ENCODE measurements at places on chromosomes 12 and 14.

DNA sequence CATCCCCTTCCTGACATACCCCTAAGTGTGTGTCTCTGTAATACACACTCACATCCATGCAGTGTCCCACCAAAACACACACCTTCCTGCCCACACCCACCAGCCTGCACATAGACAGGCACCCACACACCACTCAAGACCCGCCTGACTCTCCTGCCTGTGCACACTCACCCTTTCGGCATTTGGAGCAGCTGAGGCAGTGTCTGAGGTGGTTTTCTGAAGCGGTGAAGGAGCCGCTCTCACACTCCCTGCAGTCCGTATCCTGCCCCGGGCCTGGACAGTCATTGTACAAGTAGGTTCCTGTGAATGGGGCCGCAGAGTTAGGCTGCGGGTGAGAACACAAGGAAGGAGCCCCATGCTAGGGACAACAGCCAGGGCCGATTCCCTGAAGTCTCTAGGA is 8.3 kb downstream of the TNFRSF1A start:
- DNase-seq, result no peak

GRCh38 chr12:109998241-109998903 is 858 bp upstream of the ANKRD13A start:
- DNase-seq, result no peak

GRCh38 chr12:91367234-91367849 is 184.7 kb upstream of the DCN start:
- DNase-seq, result peak; percentile 9

GRCh38 chr14:68576496-68577244 is 216.2 kb downstream of the ZFP36L1 start:
- DNase-seq, result no peak

DNA sequence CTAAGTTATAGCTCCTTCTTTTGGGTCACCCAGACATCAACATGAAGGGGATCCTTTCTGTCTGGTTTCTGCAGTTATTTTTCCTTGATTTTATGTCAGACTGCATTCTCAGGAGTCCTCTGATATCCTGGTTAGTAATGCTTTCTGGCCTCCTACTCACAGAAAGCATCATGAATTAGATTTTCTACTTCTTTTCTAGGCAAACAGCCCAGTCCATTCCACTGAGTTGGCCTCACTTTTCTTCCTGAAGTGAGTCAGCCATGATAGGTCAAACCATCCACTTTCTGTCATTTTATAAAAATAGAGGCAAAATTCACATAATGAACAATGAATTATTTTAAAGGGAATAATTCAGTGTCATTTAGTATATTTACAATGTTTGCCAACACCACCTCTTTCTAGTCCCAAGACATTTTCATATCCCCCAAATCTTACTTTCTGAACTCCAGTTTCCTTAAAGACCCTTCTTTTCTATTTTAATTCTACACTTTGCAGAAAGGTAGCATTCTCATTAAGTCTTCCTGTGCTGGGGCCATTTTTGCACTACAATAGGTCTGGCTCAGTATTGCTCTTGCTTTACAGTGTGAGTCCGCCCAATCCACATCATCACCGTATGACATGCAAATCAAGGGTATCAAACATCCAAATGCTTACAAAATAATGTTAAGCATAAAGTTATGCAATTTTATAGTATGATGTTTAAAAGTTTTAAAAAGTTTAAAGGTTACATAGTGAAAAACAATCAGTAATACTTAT is 95.1 kb downstream of the UNC79 start:
- no peak for DNase-seq

GRCh38 chr12:119645535-119646059 is 22.3 kb upstream of the PRKAB1 start:
- no peak for DNase-seq

DNA sequence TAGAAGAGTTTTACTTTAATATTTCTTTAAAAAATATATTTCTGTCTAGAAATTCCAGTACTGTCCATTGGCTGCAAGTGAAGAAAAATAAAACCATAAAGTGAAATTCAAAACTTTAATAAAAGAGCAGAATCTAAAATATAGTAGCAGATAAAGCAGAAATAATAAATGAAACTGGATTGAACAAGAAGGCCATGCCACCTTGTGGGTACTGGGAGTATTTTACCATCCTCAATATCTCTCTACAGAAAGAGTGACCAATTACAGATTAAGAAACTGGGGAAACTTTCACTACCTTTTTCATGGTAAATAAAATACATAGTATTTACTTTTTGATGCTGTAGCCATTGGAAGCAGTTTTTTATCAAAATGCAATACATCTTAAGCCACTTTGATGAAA is 220.5 kb downstream of the BCAT1 start:
- peak; percentile 28 for DNase-seq

DNA sequence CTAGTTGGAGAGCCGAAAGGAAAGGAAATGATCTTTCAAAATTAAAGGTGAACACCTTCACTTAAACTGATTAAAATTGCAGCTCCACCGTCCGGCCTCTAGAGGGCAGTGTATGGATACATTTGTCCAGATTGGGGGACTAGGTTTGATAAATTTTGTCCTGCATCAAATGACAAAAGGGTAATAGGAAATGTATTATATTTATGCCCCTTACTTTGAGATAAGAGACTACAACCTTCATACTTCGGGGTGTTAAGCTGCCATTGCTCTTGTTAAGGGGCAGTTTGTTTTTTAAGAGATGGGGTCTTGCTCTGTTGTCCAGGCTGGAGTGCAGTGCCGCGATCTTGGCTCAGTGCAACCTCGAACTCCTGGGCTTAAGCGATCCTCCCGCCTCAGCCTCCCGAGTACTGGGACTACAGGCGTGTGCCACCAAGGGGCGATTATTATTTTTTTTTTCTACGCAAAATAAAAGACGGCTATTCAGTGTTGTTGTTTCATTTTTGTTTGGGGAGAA is 818 bp upstream of the SUOX start:
- peak; percentile 67 for DNase-seq

GRCh38 chr12:57262126-57262822 is 11.3 kb upstream of the STAC3 start:
- DNase-seq, result no peak

DNA sequence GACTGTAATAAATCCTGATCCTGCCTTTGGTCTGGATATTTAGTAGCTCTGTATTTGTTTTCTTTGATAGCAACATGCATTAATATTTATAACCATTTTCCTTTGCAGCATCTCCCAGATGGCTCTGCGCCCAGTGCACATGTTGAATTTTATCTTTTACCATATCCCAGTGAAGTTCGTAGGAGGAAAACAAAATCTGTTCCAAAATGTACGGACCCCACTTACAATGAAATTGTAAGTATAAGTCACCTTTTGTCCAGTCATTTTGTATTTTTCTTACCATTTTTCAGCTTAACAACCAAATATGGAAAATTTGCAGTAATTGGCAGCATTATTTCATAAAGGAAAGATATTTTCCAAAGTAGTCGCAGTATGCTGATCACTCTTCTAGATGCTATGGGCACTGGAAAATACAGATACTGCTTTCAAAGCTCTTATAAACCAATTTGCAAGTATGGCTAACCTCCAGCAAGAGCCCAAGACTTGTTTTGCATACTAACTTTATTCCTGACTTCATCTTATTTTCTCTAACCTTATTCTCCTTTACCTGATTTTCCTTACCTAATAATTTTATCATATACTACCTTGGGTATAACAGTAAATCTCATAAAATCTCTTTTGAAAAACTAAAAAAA is 97.4 kb downstream of the PLCZ1 start:
- no peak for DNase-seq

GRCh38 chr14:69323266-69323998 is 63.5 kb downstream of the GALNT16 start:
- DNase-seq, result no peak

GRCh38 chr12:88546853-88547252 is 33.4 kb downstream of the KITLG start:
- DNase-seq, result no peak

DNA sequence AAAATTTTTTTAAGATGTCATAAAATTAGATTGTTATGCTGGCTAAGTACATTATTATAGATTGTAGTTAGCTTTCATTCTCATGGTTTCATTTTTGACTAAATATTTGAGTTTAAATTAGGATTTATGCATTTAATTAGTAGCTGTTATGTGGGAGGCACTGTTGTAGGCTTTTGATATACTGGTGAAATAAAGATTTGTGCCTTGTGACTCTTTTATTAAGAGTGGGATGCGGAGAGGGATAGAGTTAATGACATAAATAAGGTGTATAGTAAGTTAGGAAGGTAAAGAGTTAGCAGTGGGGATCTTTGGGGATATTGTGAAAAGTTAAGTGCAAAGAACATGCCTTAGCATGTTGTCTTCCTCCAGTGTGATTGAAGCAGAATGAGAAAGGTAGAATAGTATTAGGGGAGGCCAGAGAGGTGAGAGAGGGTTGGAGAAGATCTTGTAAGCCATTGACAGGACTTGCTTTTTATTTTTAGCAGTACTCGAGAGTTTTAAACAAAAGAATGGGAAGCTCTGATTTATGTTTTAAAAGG is 8.8 kb downstream of the ARHGAP5 start:
- no peak for DNase-seq

DNA sequence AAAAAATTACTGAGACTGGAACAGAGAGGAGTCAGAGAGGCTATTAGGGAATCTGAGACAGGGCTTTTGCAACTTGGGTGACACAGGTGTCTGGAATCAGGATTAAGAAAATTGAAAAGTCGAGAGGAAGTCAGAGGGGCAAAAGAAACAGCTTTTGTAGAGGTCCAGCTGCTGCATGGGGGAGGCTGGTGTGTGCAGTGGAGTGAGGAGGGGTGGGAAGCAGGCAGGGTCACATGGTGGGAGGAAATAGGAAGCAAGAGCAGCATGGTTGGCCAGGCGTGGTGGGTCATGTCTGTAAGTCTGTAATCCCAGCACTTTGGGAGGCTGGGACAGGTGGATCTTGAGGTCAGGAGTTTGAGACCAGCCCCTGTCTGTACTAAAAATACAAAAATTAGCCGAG is 69.7 kb upstream of the VRK1 start:
- DNase-seq, result no peak

GRCh38 chr14:103191844-103192243 is 68.6 kb downstream of the TNFAIP2 start:
- no peak for DNase-seq

DNA sequence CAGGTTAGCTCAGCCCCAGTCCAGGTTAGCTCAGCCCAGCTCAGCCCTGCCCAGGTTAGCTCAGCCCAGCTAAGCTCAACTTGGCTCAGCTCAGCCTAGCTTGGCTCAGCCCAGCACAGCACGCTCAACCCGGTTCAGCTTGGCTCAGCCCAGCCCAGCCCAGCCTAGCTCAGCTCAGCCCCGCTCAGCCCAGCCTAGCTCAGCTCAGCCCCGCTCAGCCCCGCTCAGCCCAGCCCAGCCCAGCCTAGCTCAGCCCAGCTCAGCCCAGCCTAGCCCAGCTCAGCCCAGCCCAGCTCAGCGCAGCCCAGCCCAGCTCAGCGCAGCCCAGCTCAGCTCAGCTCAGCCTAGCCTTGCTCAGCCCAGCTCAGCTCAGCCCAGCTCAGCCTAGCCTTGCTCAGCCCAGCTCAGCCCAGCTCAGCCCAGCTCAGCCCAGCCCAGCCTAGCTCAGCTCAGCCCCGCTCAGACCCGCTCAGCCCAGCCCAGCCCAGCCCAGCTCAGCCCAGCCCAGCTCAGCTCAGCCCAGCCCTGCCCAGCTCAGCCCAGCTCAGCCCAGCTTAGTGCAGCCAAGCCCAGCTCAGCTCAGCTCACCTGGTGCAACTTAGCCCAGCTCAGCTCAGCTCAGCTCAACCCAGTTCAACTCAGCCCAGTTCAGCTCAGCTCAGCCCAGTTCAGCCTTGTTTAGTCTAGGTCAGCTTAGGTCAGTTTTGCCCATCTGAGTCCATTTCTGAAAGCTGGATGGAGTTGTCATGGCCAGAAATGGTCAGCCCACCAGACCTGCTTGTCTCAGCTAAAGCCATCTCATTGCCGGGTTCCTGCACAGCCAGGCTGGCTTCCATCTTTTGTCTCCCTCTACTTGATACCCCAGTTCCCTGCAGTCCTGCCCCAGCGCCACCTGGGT is 333.6 kb downstream of the TMEM121 start:
- no peak for DNase-seq

- no peak for DNase-seq
These were observed 176.8 kb downstream of the APAF1 start for GRCh38 chr12:98821866-98822265.

GRCh38 chr12:51056242-51056641 is 8.1 kb downstream of the LETMD1 start:
- no peak for DNase-seq

- DNase-seq, result no peak
These were observed 3.1 kb upstream of the BRF1 start for GRCh38 chr14:105303949-105304348.

- DNase-seq, result no peak
These were observed 24.7 kb downstream of the RTRAF start for GRCh38 chr14:52013984-52014600.

DNA sequence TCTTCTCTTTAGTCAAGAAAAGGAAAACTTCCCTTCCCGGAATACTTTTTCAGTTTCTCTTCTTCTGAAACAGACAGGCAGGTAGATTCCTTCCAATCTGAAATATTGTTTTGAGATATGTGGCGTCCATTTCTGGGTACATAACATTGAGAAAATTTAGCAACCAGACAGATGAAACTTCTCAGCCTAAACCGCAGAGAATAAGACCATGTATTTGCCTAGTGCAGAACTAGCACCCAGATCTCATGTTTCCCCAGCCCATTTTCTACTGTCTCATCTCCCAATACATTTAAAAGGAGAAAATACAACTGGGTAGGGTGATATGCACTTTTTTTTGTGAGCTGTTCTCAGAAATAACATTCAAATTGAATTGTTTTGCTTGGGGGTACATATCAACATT is 6.4 kb downstream of the AVPR1A start:
- DNase-seq, result no peak

DNA sequence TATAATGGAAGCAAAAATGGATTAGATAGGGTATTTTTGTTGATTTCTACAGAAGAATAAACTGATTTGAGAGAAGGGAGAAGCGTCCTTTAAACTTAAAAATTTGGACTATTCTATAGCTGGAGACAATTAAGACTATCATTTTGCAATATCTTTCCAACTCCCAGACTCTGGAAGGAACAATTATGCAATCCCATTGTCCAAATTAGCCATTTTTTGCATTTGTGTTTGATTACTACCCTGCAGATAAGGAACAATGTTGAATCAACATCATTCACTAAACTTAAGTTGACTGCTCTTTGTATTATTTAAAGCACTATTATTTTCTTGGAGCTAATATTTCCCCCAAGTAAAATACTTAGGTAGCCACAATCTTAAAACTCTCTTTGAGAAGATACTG is 34.8 kb upstream of the SELPLG start:
- no peak for DNase-seq

- no peak for DNase-seq
These were observed 1.4 kb downstream of the SLC25A21 start for GRCh38 chr14:37170993-37171392.

Measured in GM10248 (cell line).